Daoy (cell line): ENCODE measurements at places on chromosomes 5 and 9.

GRCh38 chr9:113808391-113809358 lies 67.4 kb upstream of the ZNF618 start:
- peak; percentile 74 for DNase-seq

- no peak for DNase-seq
These were observed 154.3 kb downstream of the HMHB1 start for GRCh38 chr5:143966280-143966679.

- DNase-seq, result no peak
These were observed 1.4 kb downstream of the RPS6 start for GRCh38 chr9:19378647-19379046.

DNA sequence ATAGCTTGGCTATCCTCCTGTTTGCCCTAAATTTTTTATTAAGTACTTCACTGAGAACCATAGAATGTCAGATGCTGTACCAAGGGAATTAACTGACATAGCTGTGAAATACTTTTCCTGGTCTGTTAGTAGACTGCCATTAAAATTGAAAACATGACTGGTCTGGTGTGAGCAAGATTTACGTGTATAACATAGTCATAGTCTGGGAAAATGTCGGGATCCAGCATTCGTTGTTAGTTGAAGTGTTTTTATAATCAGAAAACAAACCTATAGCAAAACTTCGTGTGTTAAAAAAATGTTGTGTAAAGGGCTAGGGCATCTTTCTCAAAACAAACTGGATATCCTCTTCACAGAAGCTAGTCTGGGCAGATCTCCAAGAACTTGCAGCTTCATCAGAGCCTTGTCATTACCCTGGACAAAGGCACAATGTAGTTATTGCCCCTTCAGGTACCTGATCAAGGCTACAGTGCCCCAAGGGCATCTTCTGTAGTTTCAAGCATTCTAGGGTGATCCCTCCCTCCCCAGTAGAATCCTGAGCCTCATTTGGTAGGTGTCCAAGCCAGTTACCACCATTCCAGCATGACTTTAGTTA lies 454.2 kb upstream of the SGCD start:
- DNase-seq, result peak; percentile 16

GRCh38 chr5:141356133-141356532 lies 1.3 kb downstream of the PCDHGA4 start:
- no peak for DNase-seq

DNA sequence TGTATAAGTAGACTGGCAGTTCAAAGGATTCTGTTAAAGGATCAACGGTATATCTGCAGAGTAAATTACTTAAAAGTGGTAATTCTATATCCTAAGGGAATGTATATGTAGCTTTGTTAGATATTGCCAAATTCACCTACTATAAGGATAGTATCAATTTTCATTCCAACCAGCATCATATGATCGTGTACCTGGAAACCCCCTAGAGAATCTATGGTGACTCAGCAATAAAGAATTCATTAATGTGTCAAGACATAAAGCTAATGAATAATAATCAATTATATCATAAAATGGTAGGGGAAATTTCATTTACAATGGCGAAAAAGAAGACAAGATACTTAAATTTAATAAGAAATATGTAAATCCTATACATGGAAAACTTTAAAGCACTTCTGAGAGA lies 234.1 kb upstream of the ACTBL2 start:
- DNase-seq, result no peak

GRCh38 chr5:11785771-11786352 lies 118.4 kb downstream of the CTNND2 start:
- DNase-seq, result peak; percentile 51

DNA sequence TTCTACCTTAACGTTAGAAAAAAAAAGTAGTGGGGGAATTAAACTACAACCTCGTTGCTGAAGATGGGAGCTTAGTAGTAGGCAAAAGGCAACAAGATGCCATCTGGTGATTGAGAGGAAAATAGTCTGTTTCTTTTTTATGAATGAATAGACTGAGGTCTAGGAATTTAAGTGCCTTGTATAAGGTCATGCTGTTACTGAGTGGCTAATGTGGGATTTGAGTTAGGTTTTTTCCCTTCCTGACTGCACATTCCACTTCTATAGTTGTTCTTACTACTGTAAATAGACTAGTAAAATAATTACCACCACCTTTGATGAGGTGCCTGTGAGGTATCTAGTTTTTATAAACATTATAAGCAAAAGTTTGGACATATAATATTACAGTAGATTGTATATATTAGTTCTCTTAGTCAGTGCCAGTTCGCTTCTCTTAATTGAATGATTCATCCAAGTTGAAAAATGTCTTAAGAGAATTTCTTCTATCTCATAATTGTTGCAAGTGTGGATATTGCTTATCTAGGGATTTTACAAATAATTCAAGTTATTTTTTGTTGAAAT lies 19.1 kb downstream of the FSD1L start:
- DNase-seq, result no peak

GRCh38 chr5:74945561-74946165 lies 79.5 kb upstream of the FAM169A start:
- no peak for DNase-seq

GRCh38 chr9:84932915-84933527 lies 263.5 kb downstream of the NTRK2 start:
- DNase-seq, result peak; percentile 43

DNA sequence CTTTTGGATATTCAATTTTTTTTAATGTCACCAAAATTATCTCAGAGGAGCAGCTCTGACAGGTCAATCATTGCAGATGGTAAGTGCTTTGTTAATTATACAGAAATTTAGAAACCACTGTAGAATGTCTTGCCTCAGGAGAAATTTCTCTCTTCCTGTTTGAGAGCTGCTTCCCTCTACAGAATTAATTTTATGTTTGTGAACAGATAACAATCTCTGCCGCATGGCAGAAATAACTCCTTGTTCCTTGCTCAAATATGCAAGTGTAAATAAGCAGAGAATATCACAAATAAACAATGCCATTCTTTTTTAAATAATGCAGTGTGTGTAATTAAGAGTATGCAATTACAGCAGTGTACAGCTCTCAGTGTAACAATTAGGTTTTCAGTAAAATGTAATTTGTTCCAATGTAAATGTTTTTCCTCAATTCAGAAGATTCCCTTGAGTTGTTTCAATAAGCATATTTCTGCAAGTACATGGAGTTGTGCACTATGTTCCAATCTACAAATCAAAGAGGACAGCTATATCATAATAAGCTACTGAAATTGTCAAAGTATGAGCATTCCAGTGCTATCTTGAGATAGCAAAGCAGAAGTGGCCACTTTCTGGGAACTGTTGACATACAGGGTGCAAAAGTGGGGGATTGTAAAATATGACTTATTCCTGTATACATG lies 1012.8 kb downstream of the MAT2B start:
- DNase-seq, result no peak

GRCh38 chr5:83857341-83857740 lies 136.7 kb upstream of the HAPLN1 start:
- no peak for DNase-seq

DNA sequence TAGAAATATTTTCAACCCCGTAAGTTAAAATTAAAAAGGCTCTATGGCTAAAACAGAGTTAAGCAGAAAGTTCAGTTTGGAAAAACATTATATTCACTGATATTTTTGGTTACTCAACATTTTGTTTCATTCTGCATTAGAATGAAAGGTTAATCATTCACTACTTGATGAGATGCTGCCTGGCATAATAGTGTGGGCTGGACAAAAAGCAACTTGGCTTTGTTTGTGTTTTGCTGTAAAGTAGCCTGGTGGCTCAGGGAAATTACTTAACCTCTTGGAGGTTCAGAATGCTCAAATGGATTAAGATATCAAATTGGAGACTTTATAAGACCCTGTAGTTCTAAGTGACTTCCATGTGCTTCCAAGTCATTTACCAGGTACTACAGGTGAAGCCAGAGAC lies 367.4 kb upstream of the TRPC7 start:
- no peak for DNase-seq

GRCh38 chr5:65927503-65928321 lies 1.3 kb downstream of the ERBIN start:
- DNase-seq, result peak; percentile 55

- DNase-seq, result no peak
These were observed 15.8 kb downstream of the MARCHF3 start for GRCh38 chr5:127014573-127014972.

DNA sequence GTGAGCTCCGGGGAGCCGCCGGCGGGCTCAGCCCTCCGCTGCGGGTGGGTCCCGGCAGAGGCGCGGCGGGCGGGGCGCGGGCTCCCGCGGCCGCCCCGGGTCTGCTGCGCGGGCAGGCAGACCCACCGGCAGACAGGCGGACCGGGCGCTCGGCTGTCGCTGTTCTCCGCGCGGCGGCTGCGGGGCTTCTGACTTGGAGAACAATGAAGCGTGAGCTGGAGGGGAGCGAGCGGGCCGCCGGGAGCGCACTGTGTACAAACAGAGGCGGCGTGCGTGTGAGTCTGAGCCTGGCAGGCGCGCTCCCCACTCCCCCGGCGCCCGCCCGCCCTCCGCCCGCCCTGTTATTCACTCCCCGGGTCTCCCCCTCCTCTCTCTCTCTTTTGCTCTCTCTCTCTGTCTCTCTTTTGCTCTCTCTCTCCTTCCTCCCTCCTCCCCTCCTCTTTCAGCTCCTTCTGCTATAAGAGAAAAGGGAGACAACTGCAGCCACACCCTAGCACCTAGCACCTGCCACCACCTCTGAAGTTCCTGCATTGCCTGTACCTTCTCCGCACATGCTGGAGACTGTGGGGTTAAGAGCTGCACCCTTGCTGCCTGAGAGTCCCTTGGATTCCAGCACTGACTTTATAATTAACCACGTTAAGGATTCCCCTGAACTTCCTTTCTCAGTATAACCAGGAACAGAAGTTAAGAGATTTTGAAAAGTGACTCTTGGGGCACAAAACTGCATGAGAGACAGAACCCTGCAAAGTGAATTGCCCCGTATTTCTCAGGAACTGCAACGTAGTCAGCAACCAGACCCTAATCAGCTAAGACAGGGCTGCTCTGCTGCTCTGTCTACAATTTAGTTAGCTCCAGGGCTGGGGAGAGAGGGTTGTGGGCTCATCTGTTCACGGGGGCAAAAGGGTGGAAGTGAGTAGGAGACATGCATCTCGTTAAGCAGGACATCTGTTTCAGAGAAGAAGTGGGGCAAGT lies at the start of gene EDIL3:
TSS of gene EDIL3 (minus strand) at position 277 of the 972 bp plus-strand sequence. CDS start 506 bp downstream, outside the sequence.
- DNase-seq, result peak; percentile 81

DNA sequence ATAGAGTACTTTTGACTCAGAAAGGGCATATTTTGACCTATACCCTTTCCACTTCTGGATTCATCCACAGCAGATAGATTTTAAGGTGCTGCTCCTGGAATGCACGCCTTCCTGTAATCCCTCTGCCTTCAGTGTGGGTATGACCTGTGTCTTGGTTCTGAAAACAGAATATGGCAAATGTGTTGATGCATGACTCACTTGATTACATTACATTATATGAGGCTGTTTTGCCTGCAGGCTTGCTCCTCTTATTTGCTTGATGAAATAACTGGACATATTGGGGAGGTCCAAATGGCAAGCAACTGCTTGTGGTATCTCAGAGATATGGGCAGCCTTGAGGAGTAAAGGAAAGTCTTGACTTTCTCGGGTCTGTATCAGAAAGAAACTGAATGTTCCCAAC lies 468.6 kb downstream of the CDH18 start:
- no peak for DNase-seq

- no peak for DNase-seq
These were observed 174.6 kb downstream of the GOLPH3 start for GRCh38 chr5:31999470-31999869.

- no peak for DNase-seq
These were observed 21.3 kb downstream of the RPS6 start for GRCh38 chr9:19358701-19359100.

DNA sequence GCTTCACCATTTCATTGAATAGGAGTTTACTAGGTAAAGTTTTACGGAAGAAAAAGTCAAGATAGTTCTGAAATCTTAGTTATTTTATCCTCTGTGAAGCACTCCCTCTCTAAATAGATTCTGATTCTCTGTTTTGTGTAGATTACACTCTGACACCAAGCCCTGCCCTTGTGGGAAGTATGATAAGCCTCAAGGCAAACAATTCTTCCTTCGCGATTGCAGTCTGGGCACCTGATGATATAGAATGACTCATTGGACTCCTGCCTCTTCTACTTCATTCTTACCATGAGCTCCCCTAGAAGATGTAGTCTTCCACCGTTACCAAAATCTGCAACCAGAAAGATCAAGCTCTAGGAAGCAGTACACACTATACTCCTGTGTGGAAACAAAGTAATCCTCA lies 626.9 kb upstream of the PTGER4 start:
- peak; percentile 17 for DNase-seq

GRCh38 chr5:172868924-172869591 lies 35.0 kb downstream of the ERGIC1 start:
- peak; percentile 94 for DNase-seq

GRCh38 chr5:139385061-139386049 lies 2.3 kb upstream of the SLC23A1 start:
- DNase-seq, result peak; percentile 53

GRCh38 chr9:86672301-86672700 lies 275.0 kb downstream of the GAS1 start:
- DNase-seq, result no peak

- no peak for DNase-seq
These were observed 11.5 kb upstream of the SLC25A48 start for GRCh38 chr5:135822959-135823358.

DNA sequence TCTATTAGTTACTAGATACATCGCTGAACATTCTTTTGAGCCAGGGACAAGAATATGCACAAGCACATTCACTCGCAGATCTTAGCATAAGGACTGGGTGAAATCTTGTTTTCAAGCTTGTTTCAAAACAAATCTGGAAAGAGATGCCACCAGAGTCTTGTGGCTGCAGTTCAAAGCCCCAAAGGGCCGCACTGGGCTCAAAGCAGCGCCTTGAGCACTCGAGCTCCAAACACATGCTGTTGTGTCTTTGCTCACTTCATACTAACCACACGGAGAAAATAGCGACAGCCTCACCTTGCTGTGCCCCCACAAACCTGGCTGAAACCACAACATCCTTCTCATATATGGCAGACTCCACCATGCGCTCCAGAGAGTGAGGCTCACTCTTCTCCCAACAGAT lies 34.2 kb upstream of the IL7R start:
- no peak for DNase-seq

DNA sequence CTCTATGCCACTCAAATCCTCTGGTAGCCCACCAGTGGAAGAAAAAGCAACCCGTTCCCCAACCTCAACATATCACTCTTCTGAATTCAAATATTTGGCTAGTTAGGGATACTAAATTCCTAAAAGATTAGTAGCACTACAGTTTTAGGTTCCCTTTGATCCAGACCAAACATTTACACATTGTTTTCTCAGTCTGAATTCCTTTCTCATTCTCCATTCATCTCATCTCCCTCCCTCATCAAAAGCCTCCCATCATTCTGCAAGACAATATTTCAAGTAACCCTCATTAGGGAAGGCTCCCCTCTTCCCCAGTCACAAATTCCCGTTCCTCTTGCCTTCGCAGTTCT lies 26.3 kb downstream of the ADAM19 start:
- peak; percentile 41 for DNase-seq
